Mesothelial cell of epicardium (in vitro differentiated cells): ENCODE measurements at places on chromosomes 4 and X.
A peak's percentile ranks its signal among the peaks of the same experiment; 100 is the strongest.

- DNase-seq: no peak
These were observed 75.1 kb downstream of the PRKX start for GRCh38 chrX:3638280-3638873.

DNA sequence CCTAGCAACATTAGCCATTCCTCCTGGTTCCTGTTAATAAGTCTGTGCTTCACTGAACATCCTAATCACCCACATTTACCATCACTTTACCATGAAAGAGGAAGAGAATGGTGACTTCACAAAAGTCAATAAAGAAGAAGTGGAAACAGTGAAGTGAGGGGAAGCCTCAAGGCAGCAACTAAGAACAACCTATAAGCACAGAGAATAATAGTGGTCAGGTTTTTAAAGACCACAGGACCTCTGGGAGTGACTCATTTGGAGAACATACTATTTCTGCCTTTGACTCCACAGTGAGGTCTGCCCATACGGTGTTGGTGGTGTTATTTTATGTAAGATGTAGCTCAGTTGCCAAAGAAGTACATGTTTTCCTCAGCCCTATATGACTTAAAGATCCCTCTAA, 86.0 kb upstream of the TET2 start:
- no peak for DNase-seq

GRCh38 chr4:42904986-42905385, 12.5 kb downstream of the GRXCR1 start:
- no peak for DNase-seq

DNA sequence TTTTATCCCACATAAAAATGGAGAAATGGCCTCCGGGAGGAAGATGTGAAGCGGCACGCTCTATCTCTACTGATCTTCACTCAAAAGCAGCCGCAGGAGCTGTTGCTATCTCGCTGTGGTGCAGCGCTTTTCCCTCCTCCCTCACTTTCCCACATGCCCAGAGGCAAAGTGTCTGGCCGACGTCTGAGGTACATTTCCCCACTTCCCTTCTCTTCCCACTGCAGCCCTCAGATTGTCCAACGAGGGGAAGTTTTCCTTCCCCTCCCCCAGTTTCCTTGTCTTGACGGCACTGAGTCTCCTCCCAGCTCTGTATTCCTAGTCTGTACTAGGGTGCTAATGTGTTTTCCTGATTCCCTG, 660 bp upstream of the COL25A1 start:
- no peak for DNase-seq

GRCh38 chrX:80807992-80808735, 1.5 kb downstream of the BRWD3 start:
- DNase-seq: no peak

- no peak for DNase-seq
These were observed 159.3 kb upstream of the LCORL start for GRCh38 chr4:18180892-18181291.

GRCh38 chr4:129899849-129900248, 803.9 kb downstream of the C4orf33 start:
- DNase-seq: no peak

- peak; percentile 41 for DNase-seq
These were observed 548 bp downstream of the TMEM164 start for GRCh38 chrX:110003167-110004156.

- no peak for DNase-seq
These were observed 640.1 kb downstream of the ARAP2 start for GRCh38 chr4:35604252-35604651.

DNA sequence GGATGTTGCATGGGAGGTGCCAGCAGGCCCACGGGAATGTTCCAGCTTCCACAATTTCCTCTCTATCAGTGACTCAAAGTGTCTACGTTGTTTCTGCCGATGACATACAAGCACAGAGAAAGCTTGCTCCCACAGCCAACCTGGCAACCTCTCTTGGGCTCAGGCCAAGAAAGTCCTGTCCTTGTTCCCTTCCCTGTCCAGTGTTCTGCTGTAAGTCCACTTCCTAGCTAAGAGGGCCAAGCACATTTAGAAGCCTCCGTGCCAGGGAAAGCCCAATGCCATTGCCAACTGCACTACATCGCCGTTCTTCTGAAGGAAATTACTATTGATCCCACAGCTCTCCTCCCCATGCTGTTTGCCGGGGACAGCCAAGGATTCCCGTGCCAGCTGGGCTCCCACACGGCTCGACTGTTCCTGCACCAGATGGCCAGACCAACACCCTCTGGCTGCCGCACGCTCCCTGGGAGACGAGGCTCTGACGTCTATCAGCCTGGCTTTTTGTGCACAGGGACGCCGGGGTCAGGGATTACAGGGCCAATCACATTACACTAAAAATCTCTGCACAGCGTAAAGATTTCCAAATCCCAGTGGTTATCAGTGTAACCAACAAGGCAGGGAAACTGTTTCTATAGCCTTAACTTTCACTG, 284.0 kb downstream of the BCOR start:
- no peak for DNase-seq

DNA sequence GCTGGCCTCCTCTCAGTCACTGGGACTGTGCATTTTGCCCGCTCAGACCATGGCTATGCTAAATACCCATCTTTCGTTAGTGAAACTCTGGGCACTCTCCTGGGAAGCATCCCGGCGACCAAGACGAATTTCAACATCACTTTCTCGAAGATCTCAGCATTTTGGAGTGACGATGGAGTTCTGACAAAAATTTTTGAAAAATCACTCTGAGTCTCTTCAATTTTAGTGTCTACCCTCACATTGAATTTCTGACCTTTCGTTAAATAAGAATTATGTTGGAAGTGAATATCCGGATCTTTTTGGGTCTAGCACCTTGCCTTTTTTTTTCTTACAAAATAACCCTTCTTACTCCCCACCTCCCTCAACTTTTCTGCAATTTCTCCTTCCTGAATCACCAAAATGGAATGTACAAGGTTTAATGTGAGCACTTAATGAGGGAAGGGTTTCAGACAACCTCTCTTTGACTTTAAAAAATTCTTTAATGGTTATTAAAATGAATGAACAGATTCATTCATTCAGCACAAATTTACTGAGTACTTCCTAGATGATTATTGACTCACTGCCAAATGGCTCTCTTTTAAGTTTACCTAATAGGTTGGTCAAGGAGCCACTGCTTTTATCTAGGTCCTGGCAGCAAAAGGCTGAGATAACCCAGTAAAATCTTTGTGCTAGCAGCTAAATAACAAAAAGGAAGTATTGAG, 746 bp upstream of the AADAT start:
- DNase-seq: no peak

- DNase-seq: peak; percentile 19
These were observed 2.3 kb downstream of the DUSP9 start for GRCh38 chrX:153649178-153649914.

GRCh38 chrX:70219938-70220764, 14.3 kb upstream of the AWAT1 start:
- no peak for DNase-seq

GRCh38 chr4:101141230-101141629, 206.1 kb downstream of the PPP3CA start:
- no peak for DNase-seq

GRCh38 chr4:61203436-61203790, 3.3 kb downstream of the ADGRL3 start:
- DNase-seq: no peak

DNA sequence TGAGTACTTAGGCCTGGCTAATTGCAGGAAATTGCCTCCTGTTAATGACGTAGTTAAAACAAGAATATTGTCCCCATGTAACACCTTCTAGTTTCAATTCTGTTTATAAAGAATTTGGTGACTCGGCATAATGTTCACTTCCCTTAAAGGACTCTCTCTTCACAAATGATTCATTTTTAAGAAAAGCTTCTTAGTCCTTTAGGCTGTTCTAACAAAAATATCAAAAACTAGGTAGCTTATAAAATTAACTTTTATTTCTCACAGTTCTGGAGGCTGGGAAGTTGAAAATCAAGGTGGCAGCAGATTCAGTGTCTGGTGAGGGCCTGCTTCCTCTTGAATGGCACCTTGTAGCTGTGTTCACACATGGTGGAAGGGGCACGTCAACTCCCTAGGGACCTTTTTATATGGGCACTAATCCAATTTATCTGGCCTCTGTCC, 23.8 kb downstream of the COL25A1 start:
- DNase-seq: no peak

GRCh38 chrX:1137531-1137930, 74.9 kb downstream of the CRLF2 start:
- no peak for DNase-seq

GRCh38 chrX:16394290-16394689, 227.0 kb downstream of the MAGEB17 start:
- DNase-seq: peak; percentile 41

GRCh38 chr4:1727117-1728031, 6.1 kb downstream of the TACC3 start:
- DNase-seq: no peak

DNA sequence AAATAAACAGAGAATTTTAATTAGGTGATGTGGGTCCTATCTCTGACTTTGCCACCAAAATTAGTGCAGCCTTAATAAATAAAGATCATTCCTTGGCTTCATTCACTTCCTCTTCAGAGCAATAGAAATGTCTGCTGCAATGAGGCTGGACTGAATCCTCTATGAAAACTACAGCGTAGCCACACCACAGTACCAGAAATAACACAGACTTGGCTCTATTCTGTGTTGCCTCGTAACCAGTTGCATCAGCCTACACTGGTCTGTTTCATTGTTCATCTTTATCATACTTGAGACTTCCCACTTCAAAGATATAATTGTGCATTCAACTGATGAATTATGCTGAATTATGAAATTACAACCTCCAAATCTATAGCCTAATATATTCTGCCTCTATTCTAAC, 15.8 kb downstream of the GLRA3 start:
- DNase-seq: no peak

DNA sequence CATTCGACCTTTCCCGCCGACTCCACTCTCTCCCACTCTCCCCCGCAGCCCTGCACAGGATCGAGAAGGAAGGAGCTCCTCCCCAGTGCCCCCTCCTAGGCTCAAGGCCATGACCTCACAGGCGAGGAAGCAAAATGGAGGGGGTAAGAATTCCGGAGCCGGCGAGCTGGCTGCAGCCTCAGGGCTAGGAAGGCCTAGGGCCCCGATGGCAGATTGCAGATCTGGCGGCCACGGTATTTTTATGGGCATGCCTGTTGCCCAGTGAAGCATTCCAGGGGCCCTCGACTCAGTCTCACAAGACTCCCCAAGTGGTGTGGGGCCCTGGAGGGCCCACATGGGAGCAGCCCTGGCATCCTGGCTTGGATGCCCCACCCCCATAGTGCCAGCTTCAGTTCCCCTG, 942 bp upstream of the L1CAM start:
- DNase-seq: no peak

DNA sequence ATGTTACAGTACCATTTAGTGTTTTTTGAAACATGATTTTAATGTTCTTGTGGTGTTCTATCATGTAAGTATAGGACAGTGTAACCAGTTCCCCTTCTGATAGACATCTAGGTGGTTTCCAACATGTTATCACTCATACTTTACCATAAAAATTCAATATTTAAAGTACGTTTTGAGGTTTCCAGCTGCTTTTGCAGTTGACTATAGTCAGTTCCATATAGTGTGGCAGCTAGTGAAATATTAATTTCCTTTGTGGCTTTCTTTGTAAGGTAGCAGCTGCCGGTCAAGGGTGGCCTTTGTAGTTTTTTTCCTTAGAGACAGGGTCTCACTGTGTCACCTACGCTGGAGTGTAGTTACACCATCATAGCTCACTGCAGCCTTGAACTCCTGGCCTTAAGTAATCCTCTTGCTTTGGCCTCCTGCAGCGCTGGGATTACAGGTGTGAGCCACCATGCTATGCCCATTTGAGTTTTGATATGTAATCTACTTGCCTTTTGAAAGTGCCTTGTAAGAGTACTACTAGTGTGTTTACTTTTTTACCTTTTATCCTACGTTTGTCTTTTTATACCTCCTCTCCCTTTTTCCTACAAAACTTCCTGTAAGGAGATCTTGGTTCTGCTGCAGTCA, 63.0 kb downstream of the ARHGAP10 start:
- no peak for DNase-seq

DNA sequence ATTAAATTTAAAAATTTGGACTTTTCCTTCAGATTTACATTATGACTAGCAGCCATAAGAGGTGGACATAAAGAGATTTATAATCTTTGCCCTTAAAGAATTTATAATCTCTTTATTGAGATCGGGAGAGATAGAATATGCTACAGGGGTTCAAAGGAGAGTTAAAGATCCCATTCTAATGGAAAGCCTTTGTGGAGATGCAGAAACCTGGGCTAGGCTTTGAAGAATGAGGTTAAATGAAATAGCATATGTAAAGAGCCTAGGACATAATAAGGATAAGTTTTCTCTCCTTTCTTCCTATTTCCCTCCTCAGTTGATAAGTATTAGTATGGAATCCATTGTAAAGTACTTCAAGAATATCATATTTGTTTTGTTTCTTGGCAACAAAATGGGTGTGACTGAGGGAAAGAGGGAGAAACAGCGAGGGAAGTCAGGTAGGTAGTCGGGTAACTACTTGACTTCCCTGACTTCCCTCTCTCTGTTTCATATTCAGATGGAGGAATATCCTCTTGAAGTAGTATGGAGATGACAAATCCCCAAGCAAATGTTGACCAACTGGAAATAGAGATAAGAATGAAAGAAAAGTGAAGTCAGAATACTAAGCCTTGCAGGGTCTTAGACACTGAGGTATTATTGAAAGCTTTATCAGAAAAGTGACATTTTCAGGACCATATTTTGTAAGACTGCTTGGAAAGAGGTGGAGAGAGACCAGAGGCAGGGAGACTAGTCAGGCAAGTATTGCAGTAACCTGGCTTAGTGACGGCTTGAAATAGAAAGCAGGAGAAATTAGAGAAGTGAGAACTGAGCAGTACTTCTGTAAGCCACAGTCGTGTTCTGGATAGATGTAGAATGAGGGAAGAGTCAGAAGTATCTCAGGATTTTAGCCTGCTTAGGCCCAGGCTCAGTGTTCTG, 82.9 kb downstream of the PDLIM5 start:
- no peak for DNase-seq

GRCh38 chrX:23008431-23009099, 8.8 kb downstream of the DDX53 start:
- no peak for DNase-seq

DNA sequence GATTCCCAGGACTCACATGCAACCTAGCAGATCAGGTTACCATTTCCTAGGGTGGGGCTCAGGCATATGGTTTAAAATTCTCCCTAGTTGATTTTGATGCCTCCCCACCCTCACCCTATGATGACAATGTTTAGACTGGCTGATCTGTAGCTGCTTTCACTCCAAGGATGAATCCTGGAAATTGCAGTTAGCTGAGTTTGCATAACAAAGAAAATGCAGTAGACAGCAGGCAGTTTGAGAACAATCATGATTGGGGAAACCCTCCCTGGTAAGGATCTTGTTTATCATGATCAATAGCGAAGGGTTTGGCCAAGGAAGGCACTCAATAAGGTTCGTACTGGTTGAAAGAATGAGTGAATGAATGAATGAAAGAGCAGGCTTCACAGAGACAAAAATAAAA, 2.1 kb downstream of the ZNF518B start:
- DNase-seq: no peak
